Mammary microvascular endothelial cell (primary cell): ENCODE measurements at places on chromosomes 4 and X. TPM values are rescaled to one million over a fixed set of nuclear protein-coding genes. Genes with fewer than 3 reads are reported as not detected.

Gene TCEAL7
- 1.2 and 5.3 TPM in 2 replicates for total RNA-seq

Gene PHOX2B
- not detected in 2 replicates for total RNA-seq

Gene DMP1
- total RNA-seq: not detected in 2 replicates

Gene GCNA
- 0.25 and 1.3 TPM in 2 replicates for total RNA-seq

Gene MAGEC3
- not detected in 2 replicates for total RNA-seq

Gene EFHC2
- total RNA-seq: not detected in 2 replicates

Gene ARHGAP36
- not detected in 2 replicates for total RNA-seq

Gene FRG1
- total RNA-seq: 33.9 and 42.4 TPM in 2 replicates

Gene KLB
- under 0.01 TPM in 1 of 2 replicates, not detected in the other for total RNA-seq

Gene FRAS1
- 4.1 and 4.3 TPM in 2 replicates for total RNA-seq

Gene AMOT
- 1.00 and 1.6 TPM in 2 replicates for total RNA-seq

Gene MSX1
- total RNA-seq: 14.8 and 21.0 TPM in 2 replicates

Gene USP17L11
- total RNA-seq: not detected in 2 replicates
